ENCODE measurements at places on chromosomes 4 and X. TPM values are rescaled to one million over a fixed set of nuclear protein-coding genes. Genes with fewer than 3 reads are reported as not detected.
A peak's percentile ranks its signal among the peaks of the same experiment; 100 is the strongest.

TDO2 gene
- 0.23 TPM for total RNA-seq

GC gene
- not detected for total RNA-seq

DACH2 gene
- not detected for total RNA-seq

SORBS2 gene
- not detected for total RNA-seq

GRCh38 chr4:48538358-48538757 is 48.3 kb downstream of the ZAR1 start:
- no peaks in the 10 kb centered on the region for H3K4me1 ChIP-seq
- H3K27me3 ChIP-seq: no peaks in the 10 kb centered on the region
- H3K36me3 ChIP-seq: peaks cover 48% of the 10 kb centered on the region
- DNase-seq: no peak

DNA sequence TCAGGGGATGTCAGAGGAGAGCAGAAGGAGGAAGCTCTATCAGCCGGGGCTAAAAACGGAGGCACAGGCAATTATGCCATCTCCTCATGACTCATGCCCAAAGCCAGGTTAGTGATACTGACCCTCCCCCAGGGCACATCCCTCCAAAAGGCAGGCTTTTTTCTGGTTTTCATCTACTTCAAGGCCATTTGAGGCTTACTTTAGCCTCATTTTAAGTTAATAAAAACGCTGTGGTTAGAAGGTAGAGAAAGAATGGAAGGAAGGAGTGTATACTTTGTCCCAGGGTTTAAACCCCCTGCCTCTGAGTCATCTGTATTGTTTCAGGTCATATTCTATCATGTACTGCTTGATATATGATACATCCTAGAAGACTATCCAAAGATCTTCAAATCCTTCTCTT is 89.7 kb upstream of the NDP start:
- no peaks in the 10 kb centered on the region for H3K27me3 ChIP-seq
- no peak overlapping the region for H3K27ac ChIP-seq
- DNase-seq: no peak
- H3K36me3 ChIP-seq: no peaks in the 10 kb centered on the region
- H3K4me1 ChIP-seq: no peaks in the 10 kb centered on the region
- no peak overlapping the region for H3K4me3 ChIP-seq

GRCh38 chrX:133249266-133250058 is 31.3 kb upstream of the TFDP3 start:
- no peak overlapping the region for H3K4me3 ChIP-seq
- H3K4me1 ChIP-seq: no peaks in the 10 kb centered on the region
- no peak overlapping the region for H3K27ac ChIP-seq

DNA sequence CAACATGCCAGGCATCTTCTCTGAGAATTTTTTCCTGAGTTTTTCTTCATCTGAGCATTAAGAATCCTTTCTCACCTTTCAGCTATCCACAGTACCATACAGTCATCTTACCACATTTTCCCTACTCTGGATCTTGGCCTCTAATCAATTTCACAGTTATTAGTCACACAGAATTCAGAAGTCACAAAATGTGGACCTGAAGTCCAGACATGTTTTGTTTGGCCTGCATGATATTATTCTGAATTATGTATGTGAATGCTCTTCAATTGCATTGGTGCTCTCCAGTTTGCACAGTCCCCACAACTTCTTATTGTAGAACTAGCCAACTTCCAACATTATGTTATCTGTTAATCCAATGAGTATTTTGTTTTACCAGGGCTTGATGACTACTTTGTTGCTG is 102.3 kb upstream of the GRIA3 start:
- H3K27ac ChIP-seq: peak overlapping the region; percentile 87
- peak; percentile 69 for DNase-seq
- no peak overlapping the region for H3K4me3 ChIP-seq
- H3K4me1 ChIP-seq: peaks cover 37% of the 10 kb centered on the region

DNA sequence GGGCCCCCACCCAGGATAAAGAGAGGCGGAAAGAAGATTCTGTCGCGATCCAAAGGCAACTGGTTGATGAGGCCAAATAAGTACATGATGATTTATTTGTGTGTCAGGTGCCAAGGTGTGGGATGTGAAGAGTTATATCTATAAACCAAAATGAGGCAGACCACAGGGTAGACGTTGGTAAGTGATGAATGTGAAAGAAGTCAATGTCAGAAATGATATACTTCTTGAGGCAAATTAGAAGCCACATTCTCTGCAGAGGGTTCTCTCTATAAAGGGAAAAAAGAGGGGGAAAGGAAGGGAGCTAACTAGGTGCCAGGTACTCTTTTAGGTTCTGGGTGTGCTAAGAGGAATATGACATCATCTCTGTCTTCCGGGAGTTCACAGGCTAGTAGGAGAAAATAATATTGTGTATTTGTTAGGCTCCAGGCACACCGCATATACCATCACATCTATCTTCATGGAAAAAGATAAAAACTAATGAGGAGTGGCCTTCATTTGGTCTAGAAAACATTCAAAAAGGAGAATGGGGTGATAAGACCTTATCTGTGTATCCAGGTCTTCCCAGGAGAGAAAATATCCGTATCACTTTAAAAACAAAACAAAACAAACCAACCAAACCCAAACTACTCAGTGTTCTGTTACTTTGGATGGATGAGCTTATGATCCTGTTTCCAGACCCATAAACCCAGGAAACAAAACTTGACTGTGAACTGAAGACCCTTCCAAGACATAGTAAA is 4.8 kb upstream of the SH2D1A start:
- DNase-seq: no peak
- H3K4me3 ChIP-seq: no peak overlapping the region
- H3K36me3 ChIP-seq: no peaks in the 10 kb centered on the region
- no peak overlapping the region for H3K27ac ChIP-seq

GRCh38 chrX:151765026-151765425 is 30.5 kb downstream of the CNGA2 start:
- H3K36me3 ChIP-seq: no peaks in the 10 kb centered on the region
- no peak for DNase-seq
- H3K4me3 ChIP-seq: no peak overlapping the region
- no peaks in the 10 kb centered on the region for H3K4me1 ChIP-seq

- no peaks in the 10 kb centered on the region for H3K36me3 ChIP-seq
- H3K27me3 ChIP-seq: no peaks in the 10 kb centered on the region
- DNase-seq: no peak
Observed at GRCh38 chrX:108811891-108812290, 75.5 kb upstream of the IRS4 start.

DNA sequence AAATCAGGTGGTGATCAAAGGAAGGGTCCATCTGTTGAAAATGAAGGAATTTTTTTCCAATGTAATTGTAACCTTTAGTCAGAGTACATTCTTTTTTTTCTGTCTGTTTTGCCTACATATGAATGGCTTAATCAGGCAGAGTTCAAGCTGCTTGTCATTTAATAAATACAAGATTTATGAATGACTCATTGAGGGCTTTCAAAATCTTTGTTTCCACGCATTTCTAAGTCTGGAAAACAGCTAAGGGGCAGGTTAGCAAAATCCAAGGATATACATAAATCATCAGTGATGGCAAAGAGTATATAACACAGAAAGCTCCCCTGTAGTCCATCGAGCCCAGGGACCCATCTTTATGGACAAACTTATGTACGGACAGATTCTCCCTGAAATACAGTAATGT is 1.8 kb downstream of the CA5B start:
- H3K4me3 ChIP-seq: no peak overlapping the region
- H3K27ac ChIP-seq: no peak overlapping the region
- H3K36me3 ChIP-seq: no peaks in the 10 kb centered on the region
- no peaks in the 10 kb centered on the region for H3K27me3 ChIP-seq
- H3K4me1 ChIP-seq: no peaks in the 10 kb centered on the region

GRCh38 chr4:74671080-74671698 is 123.1 kb downstream of the BTC start:
- H3K27me3 ChIP-seq: no peaks in the 10 kb centered on the region
- H3K27ac ChIP-seq: no peak overlapping the region
- no peaks in the 10 kb centered on the region for H3K36me3 ChIP-seq
- no peak overlapping the region for H3K4me3 ChIP-seq
- peak; percentile 82 for DNase-seq

DNA sequence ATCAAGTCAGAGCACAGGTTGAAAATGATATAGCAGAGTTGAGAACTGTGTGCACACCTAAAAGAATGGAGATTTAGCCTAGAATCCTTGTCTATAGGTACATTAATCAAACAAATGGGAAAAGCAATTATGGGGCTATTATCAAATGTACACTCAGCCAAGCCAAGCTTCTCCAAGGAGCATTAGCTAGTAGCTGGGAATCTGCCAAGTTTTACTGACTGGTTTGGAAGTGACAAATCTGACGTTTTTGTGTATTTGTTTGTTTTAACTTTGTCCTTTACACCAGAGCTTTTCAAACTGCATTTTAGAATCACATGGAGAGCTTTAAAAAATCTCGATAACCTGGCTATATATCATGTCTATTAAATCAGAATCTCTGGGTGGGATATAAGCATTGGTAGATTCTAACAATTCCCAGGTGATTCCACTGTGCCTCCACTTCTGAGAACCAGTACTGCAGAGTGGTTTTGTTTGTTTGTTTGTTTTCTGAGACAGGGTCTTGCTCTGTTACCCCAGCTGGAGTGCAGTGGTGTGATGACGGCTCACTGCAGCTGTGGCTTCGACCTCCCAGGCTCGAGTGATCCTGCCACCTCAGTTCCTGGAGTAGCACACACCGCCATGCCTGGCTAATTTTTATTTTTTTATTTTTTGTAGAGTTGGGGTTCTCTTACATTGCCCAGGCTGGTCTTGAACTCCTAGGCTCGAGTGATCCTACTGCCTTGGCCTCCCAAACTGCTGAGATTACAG is 279.8 kb downstream of the UNC5C start:
- no peaks in the 10 kb centered on the region for H3K36me3 ChIP-seq
- H3K27ac ChIP-seq: no peak overlapping the region
- H3K4me3 ChIP-seq: no peak overlapping the region
- no peak for DNase-seq
- H3K27me3 ChIP-seq: no peaks in the 10 kb centered on the region

- no peak overlapping the region for H3K4me3 ChIP-seq
- no peak overlapping the region for H3K27ac ChIP-seq
- DNase-seq: no peak
- H3K27me3 ChIP-seq: no peaks in the 10 kb centered on the region
- 0 out of 2 replicates have a peak, but pooled peaks cover 2% of the 10 kb centered on the region for H3K36me3 ChIP-seq
Observed at GRCh38 chr4:153518001-153518400, 51.8 kb downstream of the TMEM131L start.

DNA sequence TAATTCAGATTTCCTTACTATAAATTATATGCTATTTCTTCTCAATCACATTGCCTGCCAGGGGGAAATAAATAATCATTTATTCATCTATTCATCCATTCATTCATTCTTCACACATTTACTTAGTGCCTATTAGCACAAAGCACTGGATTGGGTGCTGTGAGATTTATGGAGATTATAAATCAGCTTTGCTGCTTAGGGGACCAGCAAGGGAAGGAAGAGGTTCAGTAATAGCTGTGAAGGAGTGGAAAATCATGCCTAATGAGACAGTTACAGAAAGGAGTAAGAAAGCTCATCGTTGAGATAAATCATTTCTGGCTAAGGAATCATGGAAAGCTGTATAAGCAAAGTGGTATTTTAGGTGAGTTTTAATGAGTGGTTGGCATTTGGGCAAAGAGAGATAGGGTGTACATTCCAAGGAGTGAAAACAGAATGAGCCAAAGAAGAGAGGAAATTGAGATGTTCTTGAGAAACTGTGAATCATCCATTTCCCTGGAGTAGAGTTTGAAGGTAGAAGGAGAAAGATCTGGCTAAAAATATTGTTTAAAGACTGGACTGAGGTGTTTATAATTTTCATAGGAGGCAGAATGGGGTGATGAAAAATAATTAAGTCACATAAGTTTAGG is 9.6 kb downstream of the ARSJ start:
- no peaks in the 10 kb centered on the region for H3K27me3 ChIP-seq
- no peak overlapping the region for H3K4me3 ChIP-seq
- DNase-seq: no peak

- peak; percentile 40 for DNase-seq
- no peak overlapping the region for H3K4me3 ChIP-seq
- H3K36me3 ChIP-seq: no peaks in the 10 kb centered on the region
- H3K27ac ChIP-seq: no peak overlapping the region
- H3K4me1 ChIP-seq: no peaks in the 10 kb centered on the region
Observed at GRCh38 chr4:83771113-83771705, 235.3 kb downstream of the GPAT3 start.

- no peak for DNase-seq
- H3K4me3 ChIP-seq: no peak overlapping the region
- no peaks in the 10 kb centered on the region for H3K4me1 ChIP-seq
- H3K27me3 ChIP-seq: no peaks in the 10 kb centered on the region
- H3K36me3 ChIP-seq: no peaks in the 10 kb centered on the region
Observed at GRCh38 chr4:150216726-150217125, 138.5 kb downstream of the DCLK2 start.

DNA sequence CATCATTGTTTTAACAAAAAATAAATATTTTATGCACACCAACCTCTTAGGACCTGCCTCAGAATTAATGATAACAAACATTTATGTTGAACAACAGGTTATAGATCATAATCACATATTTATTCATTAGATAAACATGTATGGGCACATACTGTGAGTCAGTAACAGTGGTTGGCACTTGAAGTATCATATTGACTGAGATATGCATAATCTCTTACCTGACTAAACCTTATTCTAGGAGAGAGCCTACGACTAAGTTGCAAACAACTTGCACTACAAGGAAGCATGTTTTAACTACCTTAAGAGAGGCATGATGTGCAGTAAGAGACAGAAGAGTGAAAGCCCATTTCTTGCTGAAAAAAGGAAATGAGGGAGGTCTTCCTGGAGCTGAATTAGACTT is 6.5 kb upstream of the DACH2 start:
- no peaks in the 10 kb centered on the region for H3K4me1 ChIP-seq
- no peak for DNase-seq

DNA sequence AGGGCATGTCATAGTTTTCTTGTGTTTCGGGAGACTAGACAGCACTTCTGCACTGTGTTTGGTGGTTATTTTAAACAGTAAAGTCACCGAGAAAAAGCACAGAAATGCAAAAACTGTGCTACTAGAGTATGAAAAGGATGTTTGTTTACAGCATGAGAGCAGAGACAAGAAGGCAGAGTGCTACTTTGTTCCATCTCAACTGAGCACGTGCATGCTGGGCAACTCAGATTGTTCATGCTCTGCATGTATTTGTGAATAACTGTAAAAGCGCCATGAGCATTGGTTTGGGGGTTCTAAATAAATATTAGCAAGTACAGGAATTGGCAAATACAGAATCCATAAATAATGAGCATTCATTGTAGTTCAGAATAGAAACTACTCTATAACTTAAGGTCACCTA is 7.4 kb downstream of the EVC start:
- no peak for DNase-seq
- no peaks in the 10 kb centered on the region for H3K27me3 ChIP-seq
- H3K4me1 ChIP-seq: no peaks in the 10 kb centered on the region
- H3K27ac ChIP-seq: no peak overlapping the region

GRCh38 chrX:117568238-117568637 is 548.4 kb downstream of the KLHL13 start:
- H3K27ac ChIP-seq: no peak overlapping the region
- no peaks in the 10 kb centered on the region for H3K36me3 ChIP-seq
- H3K27me3 ChIP-seq: no peaks in the 10 kb centered on the region
- no peak for DNase-seq

- H3K27ac ChIP-seq: no peak overlapping the region
- no peaks in the 10 kb centered on the region for H3K27me3 ChIP-seq
- no peak for DNase-seq
- no peaks in the 10 kb centered on the region for H3K36me3 ChIP-seq
Observed at GRCh38 chrX:44997888-44998287, 124.9 kb downstream of the KDM6A start.

GRCh38 chr4:99507762-99508161 is 3.1 kb upstream of the C4orf17 start:
- no peaks in the 10 kb centered on the region for H3K27me3 ChIP-seq
- no peaks in the 10 kb centered on the region for H3K36me3 ChIP-seq
- no peak overlapping the region for H3K27ac ChIP-seq
- DNase-seq: no peak
